DMS79 (cell line): ENCODE measurements at places on chromosomes 1 and 21.
A peak's percentile ranks its signal among the peaks of the same experiment; 100 is the strongest.

- DNase-seq: no peak
Observed at GRCh38 chr1:30514945-30515344, 208.4 kb downstream of the MATN1 start.

DNA sequence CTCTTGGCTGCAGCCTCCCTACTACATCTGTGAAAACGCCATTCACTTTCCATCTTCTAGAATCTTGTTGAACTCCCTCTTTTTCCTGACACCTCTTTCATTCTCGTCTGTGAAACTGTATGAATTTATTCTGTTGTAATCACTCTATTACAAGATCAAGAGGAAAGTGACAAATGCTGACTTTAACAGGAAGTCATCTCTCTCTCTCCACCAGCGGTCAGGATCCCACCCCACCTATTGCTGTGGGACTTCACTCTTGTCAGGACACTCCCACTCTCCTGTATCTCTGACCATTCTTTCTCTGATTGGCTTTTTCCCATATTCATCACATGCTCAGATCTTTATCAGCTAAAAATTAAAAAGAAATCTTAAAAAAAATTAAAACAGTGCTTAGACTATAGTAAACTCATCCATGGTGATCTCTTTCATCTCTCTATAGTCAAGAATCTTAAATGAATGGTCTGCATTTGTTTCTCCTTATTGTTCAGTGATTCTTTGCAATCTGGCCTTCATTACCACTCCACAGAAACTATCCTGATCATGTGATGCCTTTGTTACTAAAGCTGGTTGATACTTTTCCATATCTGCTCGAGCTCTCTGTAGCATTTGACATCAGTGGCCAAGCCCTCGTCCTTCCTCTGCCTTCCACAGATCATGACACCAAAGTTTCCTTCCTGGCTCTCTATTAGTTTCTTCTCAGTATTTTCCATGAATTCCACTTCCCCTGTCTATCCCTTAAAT lies 113.6 kb downstream of the UCHL5 start:
- DNase-seq: no peak

DNA sequence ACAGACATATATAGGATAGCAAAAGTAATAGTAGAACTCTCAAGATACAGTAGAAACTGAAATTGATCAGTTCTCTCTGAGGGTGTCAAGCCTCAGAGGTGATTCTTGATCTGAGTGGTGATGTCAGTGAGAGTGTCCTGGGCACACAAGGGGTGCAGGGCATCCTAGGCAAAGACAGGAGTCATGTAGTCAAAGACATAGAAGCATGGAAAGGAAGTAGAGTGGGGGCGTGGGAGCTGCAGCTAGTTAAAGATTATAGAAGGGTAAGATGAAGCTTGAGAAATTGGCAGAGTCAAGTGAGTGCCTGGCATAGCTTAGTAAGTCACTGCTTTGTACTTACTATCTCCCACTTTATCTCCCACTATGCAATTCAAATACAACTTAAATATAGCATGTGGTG lies 22.8 kb downstream of the CDC7 start:
- no peak for DNase-seq

DNA sequence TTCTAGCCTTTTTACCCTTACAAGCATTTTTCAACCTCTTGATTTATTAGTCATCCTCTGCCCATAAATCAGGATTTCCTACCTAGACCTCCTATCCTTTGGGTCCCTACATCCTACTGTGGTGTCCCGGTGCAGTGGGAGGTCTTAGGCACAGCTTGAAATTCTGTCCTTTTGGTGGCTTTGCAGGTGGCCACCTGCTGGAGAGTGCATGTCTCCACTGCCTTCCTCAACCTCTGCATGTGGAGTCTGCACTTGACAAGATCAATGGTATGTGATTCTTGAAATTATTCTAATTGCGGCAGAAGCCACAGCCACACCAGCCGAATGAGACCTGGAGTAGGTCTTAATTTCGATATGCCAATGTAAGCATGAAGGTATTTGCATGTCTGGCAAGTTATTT lies 11.4 kb upstream of the KCNA3 start:
- no peak for DNase-seq

GRCh38 chr1:155003227-155003765 lies 694 bp downstream of the ZBTB7B start:
- no peak for DNase-seq

- DNase-seq: no peak
Observed at GRCh38 chr1:33244143-33244808, 12.0 kb upstream of the ZNF362 start.

DNA sequence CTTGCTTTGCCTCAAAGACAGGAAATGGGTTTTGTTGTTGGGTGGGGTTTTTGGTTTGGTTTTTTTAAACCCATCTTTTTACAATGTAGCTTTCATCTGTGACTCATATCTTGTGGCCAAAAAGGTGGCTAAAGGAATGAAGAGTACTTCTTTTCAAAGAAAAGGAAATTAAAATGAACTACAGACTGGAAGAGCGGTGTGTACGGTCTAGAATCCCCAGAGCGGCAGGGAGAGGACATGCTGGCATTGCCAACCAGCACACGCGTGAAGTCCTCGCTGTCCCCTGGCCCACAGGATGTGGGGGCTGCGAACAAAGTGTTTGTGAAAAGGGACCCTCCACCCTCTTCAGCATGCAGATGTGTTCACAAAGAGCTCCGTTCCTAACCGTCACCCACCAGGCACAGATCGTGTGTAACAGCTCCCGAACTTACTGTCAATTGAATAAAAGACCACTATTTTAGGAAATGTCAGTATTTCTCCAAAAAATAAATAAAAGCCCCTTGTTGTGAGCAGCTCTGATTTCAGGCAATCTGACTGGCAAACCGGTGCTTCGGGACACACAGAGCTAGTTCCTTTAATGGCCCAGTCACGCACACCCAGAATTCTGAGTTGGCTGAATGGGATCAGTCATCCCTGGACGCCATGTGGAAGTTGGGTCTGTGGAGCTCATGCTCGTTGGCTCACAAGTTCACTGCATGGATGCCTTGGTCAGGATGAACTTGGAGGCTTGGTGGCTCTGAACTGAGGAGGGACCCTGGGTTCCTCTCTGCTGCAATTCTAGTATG lies 602.9 kb downstream of the NPHP4 start:
- no peak for DNase-seq

- no peak for DNase-seq
Observed at GRCh38 chr1:179208681-179209477, 20.6 kb downstream of the ABL2 start.

DNA sequence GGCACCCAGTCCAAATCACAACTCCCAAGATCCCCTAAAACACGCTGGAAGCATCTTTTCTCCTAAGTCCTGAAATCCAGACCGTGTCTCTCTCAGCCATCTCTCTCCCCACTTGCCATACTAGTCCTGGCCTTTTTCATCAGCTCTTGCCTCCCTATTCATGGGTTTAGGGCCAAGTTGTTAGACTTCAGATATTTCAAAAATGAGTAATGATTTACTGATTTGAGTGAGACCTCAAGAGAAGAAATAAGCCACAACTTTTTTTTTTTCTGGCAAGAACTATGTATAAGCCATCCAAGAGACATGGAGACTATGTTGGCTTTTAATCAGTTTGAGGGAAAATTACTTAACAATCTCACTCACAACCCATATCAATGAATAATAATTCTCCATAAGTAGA lies 62.5 kb downstream of the TBX15 start:
- no peak for DNase-seq

- DNase-seq: no peak
Observed at GRCh38 chr1:196660272-196660671, 8.4 kb downstream of the CFH start.

DNA sequence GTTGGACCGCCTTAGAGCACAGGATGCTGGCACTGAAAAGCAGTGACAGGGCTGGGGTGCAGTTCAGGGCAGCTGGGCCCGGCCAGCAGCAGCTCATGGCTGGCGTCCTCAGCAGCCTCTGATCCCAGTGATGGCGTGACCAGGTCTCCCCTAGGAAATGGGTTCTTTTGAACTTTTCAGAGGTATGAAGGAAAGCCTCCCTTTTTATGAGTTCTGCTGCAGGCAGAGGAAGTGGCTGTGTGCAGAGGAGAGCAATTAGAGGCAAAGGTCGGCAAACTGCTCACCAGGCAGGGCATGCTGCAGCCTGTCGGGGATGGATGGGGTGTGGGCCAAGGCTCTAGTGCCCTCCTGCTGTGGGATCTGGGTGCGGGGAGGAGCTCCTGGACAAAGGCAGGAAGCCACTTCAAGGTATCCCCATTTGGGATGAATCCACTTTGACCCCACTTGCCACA lies 45.6 kb upstream of the RAB4A start:
- DNase-seq: peak; percentile 23

- no peak for DNase-seq
Observed at GRCh38 chr1:7002728-7003127, 217.5 kb downstream of the CAMTA1 start.

GRCh38 chr1:91764471-91765115 lies 121.4 kb downstream of the TGFBR3 start:
- no peak for DNase-seq

DNA sequence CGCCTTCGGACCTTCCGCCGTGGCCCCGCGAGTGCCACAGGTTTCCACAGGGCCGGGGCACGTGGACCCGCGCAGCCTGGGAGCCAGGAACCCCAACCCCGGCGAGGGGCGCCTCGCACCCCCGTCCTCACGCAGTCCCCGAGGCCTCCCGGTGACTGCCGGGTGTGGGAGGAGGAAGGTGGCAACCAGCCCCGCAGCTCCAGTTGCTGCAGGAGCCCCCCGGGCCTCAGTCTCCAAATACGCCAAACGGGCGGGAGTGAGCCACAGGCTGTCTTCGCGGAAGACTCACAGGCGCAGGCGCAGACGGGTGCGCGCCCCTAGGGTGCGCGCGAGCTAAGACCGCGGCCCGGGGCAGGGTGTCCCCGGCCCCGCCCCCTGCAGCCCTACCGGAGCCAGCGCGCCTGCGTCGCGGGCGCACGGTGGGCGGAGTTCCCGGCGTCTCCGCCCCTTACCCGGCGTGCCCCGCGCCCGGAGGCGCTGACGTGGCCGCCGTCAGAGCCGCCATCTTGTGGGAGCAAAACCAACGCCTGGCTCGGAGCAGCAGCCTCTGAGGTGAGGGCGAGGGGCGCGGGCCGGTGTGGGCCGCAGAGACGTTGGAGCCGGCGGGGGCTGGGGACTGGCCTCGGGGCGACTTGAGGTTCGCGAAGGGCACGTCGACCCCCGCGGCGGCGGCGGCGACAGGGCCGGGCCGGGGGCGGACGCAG lies at the start of gene ARF1:
ARF1 (plus strand) TSS at position 495 of the 704 bp plus-strand sequence. CDS start 14,407 bp downstream, outside the sequence.
- DNase-seq: peak; percentile 66

DNA sequence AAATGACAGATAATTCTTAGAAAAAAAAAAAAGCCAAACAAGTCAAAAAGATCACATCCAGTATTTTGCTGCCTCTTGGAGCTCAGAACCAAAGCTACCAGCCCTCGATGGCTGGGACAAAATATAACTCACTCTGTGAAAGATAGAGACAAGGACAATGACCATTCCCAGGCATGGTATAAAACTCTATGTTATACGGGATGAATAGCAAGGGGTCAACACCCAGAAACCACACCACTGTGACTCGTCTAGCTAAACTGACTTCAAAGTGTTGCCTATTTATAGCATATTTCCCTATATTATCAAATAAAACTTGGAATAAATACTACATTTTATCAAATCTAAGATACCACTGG lies 10.1 kb downstream of the TMEM63A start:
- DNase-seq: no peak

- DNase-seq: no peak
Observed at GRCh38 chr1:175498002-175498401, 245.4 kb downstream of the TNR start.

DNA sequence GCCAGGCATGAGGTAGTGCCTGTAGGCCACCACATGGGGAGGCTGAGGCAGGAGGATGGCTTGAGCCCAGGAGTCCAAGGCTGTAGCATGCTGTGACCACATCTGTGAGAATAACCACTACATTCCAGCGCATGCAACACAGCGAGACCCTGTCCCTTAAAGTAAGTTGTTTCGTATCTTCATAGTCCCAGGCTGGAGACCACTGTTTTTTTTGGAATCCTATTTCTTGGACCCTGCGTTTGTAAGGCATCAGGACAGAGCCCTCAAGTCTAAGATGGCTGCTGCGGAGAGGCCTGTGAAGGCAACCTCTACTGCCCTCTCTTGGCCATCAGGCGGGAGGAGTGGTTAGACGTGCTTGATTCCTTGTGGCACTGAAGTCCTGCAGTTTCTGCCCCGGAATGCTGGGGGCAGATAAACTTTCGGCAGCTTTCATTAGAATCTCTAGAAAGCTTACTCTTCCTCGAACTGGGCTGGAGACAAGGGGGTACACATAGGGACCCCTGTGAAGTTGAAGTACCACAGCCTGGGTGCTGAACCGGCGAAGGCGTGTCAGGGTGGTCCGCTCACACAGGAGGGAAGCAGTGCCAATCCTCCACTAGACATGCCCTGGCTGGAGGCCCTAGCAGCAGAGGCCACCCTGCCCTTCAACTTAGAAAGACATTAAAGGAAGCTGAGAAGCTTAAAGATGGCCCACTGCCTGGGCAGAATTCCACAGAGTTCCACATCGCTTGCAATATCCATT lies 36.6 kb downstream of the RABIF start:
- DNase-seq: no peak
